ENCODE measurements at places on chromosomes 3 and 15.

- DNase-seq, result no peak
These were observed 76.7 kb downstream of the SEC22A start for GRCh38 chr3:123278446-123278845.

GRCh38 chr3:59374091-59374817, 324.4 kb upstream of the CFAP20DC start:
- no peak for DNase-seq

GRCh38 chr15:60179786-60180391, 175.8 kb downstream of the FOXB1 start:
- peak; percentile 9 for DNase-seq

GRCh38 chr3:159765030-159765859, 223.4 kb upstream of the IL12A start:
- DNase-seq, result peak; percentile 97

DNA sequence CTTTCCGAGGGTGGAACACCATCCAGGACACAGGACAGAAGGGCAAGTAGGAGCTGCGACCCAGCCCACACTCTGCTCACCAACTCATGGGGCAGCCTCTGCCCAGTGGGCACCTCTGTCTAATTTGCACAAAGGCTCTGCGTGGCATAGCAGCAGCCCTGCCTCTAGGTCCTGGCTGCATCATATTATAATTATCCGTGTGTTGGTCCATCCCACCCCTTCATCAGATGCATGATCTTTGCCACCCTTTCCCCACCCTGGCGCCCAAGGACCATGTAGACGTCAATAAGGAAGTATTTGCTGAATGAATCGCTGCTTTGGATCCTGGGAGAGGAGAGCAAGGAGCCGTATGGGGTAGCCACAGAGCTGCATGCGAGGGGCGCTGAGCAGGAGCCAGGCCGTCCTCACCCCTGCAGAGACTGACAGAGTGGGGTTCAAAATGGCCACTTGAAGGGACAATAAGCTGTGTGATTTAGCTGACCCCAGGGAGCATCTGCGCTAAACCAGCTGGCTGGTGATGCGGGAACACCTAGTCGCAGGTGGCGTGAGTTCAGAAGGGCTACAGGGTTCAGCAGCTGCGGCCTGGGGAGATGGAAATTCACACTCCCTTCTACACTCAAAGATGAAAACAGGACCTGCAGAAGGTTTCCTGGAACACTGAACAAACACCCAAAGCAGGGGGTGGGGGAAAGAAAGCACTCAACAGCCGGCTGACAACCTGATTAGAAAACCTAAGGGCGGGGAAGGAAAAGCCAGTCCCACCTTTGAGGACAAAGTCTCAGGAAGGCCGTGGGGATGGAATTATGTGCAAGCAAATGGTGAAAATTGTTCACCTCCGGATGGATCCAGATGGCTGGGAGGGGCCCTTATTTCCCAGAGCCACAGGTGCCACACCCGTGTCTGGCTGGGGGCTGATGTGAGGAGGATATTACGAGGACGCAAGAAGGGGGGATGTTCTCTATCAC, 6.4 kb downstream of the MGLL start:
- DNase-seq, result no peak

GRCh38 chr3:161319867-161320266, 51.5 kb downstream of the SPTSSB start:
- no peak for DNase-seq

DNA sequence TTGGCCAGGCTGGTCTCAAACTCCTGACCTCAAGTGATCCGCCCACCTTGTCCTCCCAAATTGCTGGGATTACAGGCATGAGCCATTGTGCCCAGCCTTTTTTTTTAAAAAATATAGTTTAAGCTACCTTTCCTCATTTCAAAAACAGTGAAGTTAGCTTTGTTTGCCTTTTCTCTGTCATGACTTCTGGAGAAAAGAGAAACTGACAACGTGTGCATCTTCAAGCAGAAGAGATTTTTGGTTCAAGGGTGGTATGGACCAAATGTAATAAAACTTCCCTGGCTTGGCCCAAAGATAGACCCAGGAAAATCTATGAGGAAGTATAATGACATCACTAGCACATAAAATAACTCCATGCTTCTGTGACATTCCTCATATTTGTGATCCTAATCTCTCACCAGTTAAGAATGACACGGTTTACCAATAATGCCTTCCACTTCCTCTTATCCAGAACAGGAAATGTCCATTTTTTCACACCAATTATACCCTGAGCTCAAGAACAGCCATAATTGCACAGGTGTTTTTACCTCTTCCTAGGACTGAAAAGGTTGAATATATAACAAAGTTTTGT, 781.2 kb upstream of the NR2F2 start:
- no peak for DNase-seq

DNA sequence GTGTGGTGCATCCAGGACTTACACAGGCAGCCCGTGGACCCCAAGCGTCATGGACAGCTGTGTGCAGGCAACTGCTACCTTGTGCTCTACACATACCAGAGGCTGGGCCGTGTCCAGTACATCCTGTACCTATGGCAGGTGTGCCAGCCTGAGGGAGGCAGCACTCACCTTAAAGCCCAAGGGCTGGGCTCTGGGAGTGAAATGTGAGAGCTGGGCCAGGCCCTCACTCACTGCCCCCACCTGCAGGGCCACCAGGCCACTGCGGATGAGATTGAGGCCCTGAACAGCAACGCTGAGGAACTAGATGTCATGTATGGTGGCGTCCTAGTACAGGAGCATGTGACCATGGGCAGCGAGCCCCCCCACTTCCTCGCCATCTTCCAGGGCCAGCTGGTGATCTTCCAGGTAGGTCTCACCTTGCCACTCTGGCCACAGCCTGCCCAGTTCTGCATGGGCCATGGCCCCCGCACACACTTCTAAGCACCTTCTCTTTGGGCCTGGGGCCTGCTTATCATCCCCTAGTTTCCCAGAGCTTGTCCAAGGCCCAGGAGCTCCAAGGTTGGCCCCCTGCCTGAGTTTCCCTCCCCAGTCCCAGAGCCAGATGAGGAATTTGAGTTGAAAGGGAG, 11.0 kb downstream of the VILL start:
- no peak for DNase-seq

- no peak for DNase-seq
These were observed 56.3 kb downstream of the TJP1 start for GRCh38 chr15:29765898-29766527.

GRCh38 chr15:70447081-70447480, 316.3 kb downstream of the UACA start:
- no peak for DNase-seq

DNA sequence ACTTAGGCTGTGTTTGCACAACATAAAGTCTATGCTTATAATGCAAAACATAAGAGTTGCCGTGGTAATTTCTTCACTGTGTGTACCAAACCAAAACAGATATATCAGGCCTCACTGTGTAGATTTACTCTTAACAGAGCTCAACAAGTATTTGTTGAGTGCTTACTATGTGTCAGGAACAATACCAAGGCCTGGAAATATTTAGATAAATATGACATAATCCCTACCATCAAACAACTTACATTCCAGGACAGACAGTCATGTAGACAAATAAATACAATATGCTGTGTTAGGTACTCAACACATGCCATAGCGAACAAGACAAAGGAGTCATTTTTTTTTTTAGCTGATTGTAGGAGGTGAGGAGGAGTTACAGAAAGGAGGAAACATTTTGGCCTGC, 554.0 kb downstream of the NSUN3 start:
- no peak for DNase-seq

DNA sequence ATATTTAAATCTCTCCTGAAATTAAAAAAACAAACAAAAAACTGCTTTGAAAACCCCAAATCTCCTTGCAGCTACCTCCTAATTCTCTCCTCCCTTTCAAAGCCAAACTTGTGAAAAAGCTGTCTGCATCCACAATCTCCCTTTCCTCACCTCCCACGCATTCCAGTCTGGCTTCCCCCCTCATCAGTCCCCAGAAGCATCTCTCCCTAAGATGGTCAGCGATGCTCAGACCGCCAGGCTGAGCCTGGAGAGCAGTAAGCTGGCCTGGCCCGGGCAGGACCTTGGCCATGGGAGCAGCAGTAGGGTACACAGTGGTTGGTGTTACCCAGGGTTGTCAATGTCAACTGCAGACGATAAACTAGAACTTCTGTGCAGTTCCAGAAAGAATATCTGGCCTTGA, 32.9 kb upstream of the BLM start:
- DNase-seq, result no peak

GRCh38 chr3:34109021-34109420, 310.6 kb downstream of the PDCD6IP start:
- no peak for DNase-seq

DNA sequence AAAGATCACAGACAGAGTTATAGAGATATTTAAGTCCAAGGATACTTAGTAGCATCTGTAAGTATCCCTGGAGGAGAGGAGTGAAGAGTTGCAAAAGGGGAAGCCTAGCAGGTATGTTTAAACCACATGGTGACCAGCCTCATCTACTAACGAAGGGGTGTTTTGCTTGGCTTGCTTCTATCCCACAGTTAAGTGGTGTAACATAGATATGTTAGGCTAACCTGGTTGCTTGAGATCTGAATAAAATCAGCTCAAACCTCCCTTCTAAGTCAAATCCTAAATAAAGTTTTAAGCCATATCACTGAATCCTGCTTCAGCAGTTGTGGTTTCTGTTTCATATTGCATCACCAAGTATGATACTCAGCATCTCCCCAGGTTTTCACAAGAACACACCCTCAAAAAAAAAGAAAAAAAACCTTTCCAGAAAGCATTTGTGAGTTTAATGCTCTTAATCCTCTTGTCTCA, 880.2 kb downstream of the ROBO1 start:
- no peak for DNase-seq

DNA sequence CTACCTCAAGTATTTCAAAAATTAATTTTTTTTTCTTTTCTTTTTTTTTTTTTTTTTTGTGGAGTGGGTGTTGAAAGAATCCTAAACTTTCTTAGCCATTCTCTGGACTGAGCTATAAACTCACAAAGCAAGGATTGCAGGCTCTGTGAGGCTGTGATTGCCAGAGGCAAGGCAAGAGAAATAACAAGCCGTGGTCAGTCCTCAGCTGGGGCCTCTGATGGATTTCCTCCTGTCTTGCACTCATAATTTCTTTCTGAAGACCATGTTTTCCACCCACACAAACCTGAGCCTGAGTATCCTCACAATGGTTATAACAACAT, 1.3 kb downstream of the CX3CR1 start:
- no peak for DNase-seq

- no peak for DNase-seq
These were observed 198.2 kb upstream of the LMCD1 start for GRCh38 chr3:8303466-8303865.

DNA sequence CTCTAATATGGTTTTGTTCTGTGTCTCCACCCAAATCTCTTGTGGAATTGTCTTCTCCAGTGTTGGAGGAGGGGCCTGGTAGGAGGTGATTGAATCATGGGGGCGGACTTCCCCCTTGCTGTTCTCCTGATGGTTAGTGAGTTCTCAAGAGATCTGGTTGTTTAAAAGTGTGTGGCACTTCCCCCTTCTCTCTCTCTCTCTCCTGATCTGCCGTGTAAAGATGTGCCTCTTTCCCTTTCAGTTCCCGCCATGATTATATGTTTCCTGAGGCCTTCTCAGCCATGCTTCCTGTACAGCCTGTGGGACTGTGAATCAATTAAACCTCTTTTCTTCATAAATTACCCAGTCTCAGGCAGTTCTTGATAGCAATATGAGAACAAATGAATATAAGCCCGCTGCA, 33.1 kb downstream of the RETNLB start:
- no peak for DNase-seq

DNA sequence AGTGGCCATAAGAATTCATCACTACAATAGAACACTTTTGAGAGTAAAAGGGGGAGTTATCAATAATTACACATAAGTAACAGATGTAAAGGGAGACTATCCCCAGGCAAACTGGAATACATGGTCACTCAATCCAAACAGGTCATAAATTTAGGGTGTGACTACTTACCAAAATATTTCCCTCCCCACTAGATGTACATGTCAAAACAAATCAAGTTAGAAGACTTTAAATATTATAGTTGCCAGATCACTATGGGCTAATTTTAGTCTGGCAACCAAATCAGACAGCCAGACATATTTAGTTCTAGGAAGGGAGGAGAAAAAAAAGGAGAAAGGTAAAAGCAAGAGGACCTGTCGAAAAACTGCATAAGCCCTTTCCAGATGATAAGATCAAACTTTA, 23.1 kb downstream of the SLC24A5 start:
- no peak for DNase-seq

GRCh38 chr15:100526027-100526481, 2.7 kb downstream of the CERS3 start:
- DNase-seq, result no peak

- no peak for DNase-seq
These were observed 297.6 kb downstream of the RPLP1 start for GRCh38 chr15:69750253-69750652.

DNA sequence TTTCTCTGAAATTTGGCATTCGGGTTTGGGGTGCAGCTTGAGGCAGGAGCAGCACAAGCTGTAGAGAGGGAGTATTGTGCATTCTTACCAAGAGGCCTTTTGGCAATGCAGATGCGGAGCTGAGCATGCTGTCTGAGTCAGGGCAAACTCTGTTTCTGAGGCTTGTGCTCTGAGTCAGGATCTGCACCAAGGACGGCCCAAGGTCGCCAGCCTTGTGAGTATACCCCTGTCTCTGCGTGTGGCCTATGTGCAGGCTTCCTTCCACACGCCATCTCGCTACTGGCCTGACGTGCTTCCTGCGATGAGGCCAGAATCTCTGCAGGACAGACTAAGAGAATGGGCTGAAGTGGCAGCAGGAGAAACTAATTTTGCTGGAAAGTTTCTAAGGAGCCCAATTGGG, 83.8 kb upstream of the ROPN1 start:
- no peak for DNase-seq

DNA sequence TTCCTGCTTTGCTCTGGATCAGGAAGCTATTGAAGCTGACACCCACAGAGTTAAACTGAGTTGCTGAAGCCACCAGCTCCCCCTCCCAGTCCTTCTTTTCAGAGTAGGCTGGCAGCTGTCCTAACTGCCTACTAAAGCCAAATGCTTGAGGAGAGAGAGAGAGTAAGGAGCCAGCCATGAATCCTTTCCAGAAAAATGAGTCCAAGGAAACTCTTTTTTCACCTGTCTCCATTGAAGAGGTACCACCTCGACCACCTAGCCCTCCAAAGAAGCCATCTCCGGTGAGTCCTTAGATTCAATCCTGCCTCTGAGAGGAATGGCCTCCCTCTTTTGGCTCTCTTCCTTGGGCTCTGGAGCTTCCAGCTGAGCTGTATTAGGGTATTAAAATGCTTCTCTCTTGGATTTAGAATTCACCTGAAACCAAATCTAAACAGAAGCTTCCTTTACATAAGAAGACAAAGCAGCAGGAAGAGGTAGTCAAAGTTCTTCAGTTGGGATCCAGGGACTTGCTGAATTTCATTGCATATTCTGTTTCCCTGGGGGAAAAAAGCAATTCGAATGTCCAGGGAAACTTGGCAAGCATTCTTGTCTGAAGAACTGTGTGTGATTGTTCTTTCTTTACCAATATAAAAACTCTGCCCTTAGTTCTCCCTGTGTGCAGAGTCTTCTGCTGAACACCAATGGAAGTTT, at the start of gene SLC15A2:
TSS of gene SLC15A2 (plus strand) at position 101 of the 690 bp plus-strand sequence. CDS start at position 177, 76 bp downstream.
- no peak for DNase-seq

DNA sequence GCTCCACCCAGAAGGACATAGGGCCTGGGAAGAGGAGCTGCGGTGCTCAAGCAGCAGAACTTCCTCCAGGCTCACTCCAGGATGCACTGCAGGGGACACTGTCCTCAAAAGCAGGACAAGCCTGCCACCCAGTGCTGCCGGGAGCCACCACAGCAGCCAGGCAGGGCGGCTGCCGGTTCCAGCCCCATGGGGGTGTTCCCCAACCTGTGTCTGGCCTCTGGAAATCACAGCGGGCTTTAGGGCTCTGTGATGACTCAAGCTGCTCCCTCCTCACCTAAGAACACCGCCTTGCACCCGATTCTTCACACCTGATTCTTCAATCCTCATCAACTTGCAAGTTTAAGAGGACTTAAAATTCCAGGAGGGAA, 71.9 kb upstream of the SLC6A11 start:
- DNase-seq, result no peak

GRCh38 chr3:113783463-113783862, 36.6 kb downstream of the ATP6V1A start:
- DNase-seq, result peak; percentile 95
